ENCODE measurements at places on chromosomes 7 and 10.
A peak's percentile ranks its signal among the peaks of the same experiment; 100 is the strongest.

- DNase-seq, result no peak
Measured at GRCh38 chr10:91707236-91707635, 74.4 kb upstream of the PPP1R3C start.

GRCh38 chr10:120979435-120980278 lies 128.5 kb downstream of the WDR11 start:
- DNase-seq, result no peak

- DNase-seq, result no peak
Measured at GRCh38 chr10:70341016-70341415, 41.4 kb downstream of the LRRC20 start.

DNA sequence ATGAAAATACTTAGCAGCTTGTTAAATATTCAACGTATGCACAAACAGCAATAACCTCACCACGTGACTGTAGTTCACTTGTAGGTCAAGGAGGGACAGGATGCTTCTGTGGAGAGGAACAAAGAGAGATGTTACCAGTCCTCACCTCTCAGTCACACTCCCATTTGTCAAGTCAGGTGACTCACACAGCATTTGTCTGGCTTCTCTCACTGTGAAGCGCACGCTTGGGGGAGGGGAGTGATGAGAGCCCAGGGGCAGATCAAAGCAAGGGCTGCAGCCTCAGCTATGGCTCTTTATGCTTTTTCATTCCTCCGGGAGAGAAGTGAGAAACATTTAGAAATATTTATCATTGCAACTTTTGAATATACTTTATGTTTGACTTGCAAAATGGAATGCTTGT lies 2.9 kb upstream of the RBM20 start:
- peak; percentile 45 for DNase-seq

DNA sequence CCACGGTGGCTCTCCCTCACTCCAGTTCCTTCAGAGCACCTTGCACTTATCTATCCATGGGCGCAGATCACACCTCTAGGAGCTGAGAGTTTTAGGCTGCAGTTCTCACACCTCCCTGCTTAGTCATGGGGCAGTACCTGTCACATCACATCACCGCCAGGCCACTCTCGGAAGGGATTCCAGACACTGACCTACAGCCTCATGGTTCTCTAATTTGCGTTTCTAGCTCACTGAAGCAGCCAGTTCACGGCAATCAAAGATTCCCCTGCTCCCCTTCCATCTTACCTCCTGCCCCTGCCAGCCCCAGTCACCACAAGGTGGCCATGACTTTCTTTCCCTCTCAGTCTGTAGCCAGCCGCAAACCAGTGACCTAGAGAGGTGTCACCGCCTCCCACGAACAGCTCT lies 34.2 kb downstream of the ADRB1 start:
- DNase-seq, result no peak

- no peak for DNase-seq
Measured at GRCh38 chr10:91002656-91003055, 81.8 kb upstream of the ANKRD1 start.

GRCh38 chr7:41492603-41493002 lies 210.3 kb downstream of the INHBA start:
- DNase-seq, result no peak

DNA sequence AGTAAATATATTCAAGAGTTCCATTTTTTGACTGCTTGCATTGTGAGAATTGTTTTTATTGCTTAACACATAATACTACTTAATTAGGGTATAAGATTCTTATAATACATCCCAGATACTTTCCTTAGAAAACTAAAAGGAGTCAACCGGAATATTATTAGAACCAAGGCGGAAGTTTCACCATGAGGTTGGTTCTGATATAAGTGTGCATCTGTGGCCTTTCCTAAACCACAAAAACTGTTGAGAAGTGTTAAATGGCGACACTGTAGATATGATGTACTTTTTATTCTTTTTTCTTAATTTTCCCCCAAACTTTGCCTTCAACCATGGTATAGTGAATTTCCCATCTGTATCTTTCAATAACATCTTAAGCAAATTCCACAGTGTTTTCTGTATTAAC lies 32.3 kb upstream of the INHBA start:
- no peak for DNase-seq

DNA sequence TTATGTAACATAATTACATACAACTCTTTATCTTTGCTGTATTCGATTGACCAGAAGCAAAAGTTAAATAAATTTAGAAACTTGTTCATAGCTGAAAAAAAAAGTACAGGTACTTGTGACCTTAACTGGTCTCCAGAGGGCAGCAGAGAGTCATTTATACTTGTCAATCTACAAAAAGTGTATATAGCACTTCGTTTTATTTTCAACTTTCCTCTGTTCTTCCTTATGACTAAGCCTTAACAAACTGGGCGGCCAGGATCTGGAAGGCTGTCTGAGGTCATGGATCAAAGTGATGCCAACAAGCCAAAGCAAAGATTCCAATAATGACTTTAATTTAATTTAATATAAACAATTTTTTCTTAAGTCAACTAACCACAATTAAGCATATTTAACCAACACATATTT lies 29.8 kb downstream of the C10orf67 start:
- DNase-seq, result no peak

- no peak for DNase-seq
Measured at GRCh38 chr10:28744069-28744768, 66.9 kb downstream of the BAMBI start.

GRCh38 chr7:44555350-44555749 lies 14.2 kb upstream of the NPC1L1 start:
- DNase-seq, result no peak

GRCh38 chr7:140160308-140160707 lies 16.5 kb downstream of the KDM7A start:
- no peak for DNase-seq

Measured in stimulated activated CD8-positive, alpha-beta memory T cell treated with anti-CD3 and anti-CD28 coated beads, Interleukin-7, amount 100 ng/mL, for 48 hours (primary cell).